Coronary artery (tissue), 2 donors: ENCODE measurements at places on chromosomes 7 and 10.

GRCh38 chr7:142030848-142031247 lies 35.2 kb downstream of the MGAM start:
- DNase-seq: no peak

- no peak for DNase-seq
Observed at GRCh38 chr10:124935946-124936345, 6.0 kb upstream of the ZRANB1 start.

DNA sequence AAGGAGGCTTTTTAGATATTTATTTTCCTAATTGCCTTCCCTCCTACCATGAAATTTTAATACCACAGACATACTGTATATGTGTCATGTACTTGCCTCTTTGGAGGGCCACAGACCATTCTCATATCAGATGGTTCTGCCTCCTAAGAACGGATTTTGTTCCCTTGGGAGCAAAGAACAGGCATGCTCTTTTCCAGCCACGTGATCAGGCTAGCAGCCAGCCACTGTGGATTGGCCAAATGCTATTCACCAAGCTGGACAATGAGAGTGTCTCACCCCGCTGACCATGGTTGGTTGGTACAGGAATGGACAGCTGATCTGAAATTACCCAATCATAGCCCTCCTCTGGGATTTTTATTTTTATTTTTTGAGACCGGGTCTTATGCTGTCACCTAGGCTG lies 21.5 kb upstream of the CRHR2 start:
- no peak for DNase-seq

DNA sequence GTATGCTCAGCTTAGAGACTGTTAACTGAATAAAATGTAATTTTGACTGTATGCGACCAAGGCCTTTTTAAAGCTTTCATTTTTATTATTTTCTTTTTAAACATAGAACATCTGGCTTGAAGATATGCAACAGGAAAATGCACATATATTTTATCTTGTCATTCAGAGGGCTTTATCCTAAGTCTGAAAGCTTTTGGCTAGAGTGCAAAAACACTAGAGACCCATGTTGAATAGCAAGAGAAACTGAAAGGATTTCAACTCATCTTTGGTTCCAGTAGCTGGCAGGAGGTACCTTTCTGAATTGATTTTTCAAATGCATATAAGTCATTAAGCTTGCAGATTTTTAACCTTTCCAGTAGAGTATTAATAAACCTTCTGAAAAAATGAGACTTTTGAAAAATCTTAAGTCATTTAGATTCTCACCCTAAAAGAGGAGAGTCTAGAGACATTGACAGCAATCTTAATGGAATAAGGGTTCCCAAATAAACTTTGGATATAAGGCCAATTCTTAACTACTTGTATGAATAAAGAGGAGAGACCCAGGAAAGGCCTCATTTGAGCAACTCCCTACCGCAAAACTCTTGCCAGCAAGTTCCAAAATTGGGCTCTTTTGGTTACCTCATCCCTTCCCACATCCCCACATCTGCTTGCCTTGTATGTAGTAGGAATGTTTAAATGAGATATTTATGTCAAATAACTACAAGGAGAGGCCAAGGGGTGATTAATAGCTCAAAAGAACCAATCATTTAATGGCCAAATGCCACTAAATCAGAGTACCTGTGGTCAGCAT lies 454.4 kb downstream of the HTR7 start:
- no peak for DNase-seq

- DNase-seq: no peak
Observed at GRCh38 chr7:69430384-69431021, 167.8 kb upstream of the AUTS2 start.
